OCI-LY7 (cell line): ENCODE measurements at places on chromosomes 13 and 19. TPM values are rescaled to one million over a fixed set of nuclear protein-coding genes. Genes with fewer than 3 reads are reported as not detected.

The PCP2 gene
- 2.0 and 2.1 TPM in 2 replicates for total RNA-seq

The LMO7 gene
- 25.4 and 33.6 TPM in 2 replicates for total RNA-seq

The FXYD5 gene
- 147 and 155 TPM in 2 replicates for total RNA-seq

The SSC5D gene
- 1.7 and 2.7 TPM in 2 replicates for total RNA-seq

GRCh38 chr13:73596382-73596781, 537.6 kb downstream of the KLF5 start:
- no peak for DNase-seq

The PEG3 gene
- total RNA-seq = not detected in 2 replicates

The ZNF665 gene
- 9.8 and 12.2 TPM in 2 replicates for total RNA-seq

- no peak for DNase-seq
These were observed 221.2 kb downstream of the ZNF536 start for GRCh38 chr19:30593356-30593755.

The SEMA6B gene
- not detected in 2 replicates for total RNA-seq

- peak; percentile 43 for DNase-seq
These were observed 639 bp downstream of the LENG1 start for GRCh38 chr19:54158812-54159351.

- no peak for DNase-seq
These were observed 45.7 kb upstream of the TDRD3 start for GRCh38 chr13:60351326-60351725.

The ZFP28 gene
- total RNA-seq = not detected in 2 replicates

GRCh38 chr13:21344662-21345176, 114.4 kb downstream of the ZDHHC20 start:
- DNase-seq = peak; percentile 37

GRCh38 chr13:21055016-21055415, 6.4 kb downstream of the LATS2 start:
- no peak for DNase-seq

DNA sequence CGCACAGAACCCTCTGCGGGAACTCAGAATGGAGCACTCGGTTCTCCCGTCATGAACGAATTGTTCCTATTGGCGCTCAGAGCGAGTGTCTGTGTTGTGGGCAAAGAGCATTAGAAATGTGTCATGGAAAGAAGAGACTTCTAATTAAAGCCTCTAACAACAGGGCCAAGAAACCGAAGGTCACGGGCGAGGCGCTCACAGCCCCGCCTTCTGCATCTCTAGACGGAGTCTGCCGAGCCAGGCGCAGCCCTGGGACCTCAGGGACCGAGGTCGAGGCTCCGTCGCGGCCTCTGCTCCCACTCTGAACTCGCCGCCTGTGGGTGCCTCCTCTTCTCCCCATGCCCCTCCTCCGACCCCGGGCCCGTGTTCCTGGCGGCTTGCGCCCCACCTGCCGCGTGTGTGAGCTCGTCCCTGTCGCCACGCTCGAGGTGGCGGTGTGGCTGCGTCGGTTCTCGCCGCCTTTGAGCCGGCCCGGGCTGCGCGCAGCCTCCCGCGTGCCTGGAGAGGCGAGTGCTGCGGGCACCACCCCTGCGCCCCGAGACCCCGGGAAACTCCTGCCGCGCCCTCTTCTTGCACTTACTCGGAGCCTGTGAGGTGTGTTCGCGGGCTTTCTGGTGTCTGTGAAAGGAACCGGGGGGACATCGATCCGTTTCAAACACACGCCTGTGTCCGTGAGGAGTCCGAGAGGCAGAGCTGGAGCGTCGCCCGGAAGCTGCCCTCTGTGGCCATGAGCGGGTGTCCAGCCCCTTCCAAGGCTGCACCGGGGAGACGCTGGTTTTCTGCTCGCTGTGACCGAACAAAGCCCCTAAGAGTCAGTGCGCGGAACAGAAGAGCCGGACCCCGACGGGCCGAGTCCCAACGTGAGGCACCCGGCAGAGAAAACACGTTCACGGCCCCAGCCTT, 45.4 kb upstream of the SPACA7 start:
- DNase-seq = no peak

DNA sequence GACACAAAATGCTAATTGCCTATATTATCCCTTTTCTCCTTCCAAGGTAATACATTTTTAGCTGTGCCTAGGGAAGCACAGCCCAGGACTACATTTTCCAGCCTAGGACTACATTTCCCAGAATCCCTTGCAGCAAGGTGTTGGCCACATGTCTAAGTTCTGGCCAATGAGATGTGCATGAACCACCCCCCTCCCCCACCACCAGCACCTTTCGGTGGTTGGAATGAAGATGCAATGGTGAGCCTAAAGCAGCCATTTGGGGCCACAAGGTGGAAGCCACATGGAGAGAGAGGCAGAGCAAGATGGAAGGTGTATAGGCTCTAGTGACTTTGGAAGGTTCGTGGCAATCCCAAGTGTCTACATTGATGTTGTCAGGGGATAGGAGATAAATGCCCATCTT, 16.2 kb downstream of the UNC13A start:
- peak; percentile 63 for DNase-seq

The OR10H1 gene
- 0.11 TPM in 1 of 2 replicates, not detected in the other for total RNA-seq

- DNase-seq = peak; percentile 31
These were observed 64.4 kb upstream of the NPAS1 start for GRCh38 chr19:46954993-46955812.

The CEACAM19 gene
- not detected in 2 replicates for total RNA-seq

The SYT3 gene
- total RNA-seq = 0.17 and 0.33 TPM in 2 replicates

The ZNF333 gene
- total RNA-seq = 25.0 and 30.8 TPM in 2 replicates

DNA sequence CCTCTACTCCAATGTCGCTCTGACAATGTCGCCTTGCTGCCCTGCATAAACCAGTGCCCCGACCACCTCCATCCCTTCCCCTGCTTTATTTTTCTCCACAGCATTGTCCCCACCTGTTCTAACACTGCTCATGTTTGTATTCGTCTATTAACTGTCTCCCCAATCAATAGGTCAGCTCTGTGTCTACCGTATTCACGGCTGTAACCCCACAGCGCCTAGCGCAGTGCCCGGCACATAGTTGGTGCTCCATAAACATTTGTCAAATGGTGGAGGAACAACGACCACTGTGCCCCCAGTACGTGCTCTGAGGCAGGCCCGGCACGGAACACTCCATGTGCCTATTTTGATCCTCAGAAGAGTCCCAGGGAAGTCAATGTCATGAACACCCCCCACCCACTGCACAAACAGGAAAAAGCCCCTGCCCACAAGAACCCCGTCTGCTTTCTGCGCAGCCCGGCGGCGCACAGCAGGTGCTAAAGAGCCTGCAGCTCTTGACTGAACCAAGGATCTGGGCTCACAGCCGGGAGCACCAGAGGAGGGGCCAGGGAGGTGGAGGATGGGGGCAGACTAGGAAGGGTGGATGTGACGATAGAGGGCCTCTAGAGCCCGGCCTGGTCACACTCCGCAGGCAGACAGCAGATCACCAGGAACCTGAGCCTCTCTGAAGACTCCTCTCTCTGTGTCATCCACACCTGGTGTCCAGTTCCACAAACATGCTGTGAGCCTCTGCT, 1.8 kb upstream of the CEACAM16 start:
- no peak for DNase-seq

The C19orf67 gene
- 0.55 and 1.4 TPM in 2 replicates for total RNA-seq

GRCh38 chr13:51524829-51525566, 59.3 kb upstream of the WDFY2 start:
- DNase-seq = no peak

- no peak for DNase-seq
These were observed 19.8 kb upstream of the ZNF91 start for GRCh38 chr19:23415034-23415433.

DNA sequence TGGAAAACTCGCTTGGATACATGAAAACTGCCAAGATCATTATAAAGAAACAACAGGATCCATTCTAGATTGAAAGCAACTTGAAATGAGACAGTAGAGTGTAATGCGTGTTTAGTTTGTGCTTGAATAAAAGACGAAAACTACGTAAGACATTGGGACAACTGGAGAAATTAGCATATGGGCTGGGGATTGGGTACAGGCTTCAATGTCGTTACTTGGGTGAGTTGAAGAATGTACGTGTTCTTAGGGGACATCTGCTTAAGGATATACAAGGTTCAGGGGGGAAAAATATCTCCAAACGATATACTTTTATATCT, 471 bp upstream of the ERVK3-1 start:
- DNase-seq = no peak

The ZNF541 gene
- not detected in 2 replicates for total RNA-seq

DNA sequence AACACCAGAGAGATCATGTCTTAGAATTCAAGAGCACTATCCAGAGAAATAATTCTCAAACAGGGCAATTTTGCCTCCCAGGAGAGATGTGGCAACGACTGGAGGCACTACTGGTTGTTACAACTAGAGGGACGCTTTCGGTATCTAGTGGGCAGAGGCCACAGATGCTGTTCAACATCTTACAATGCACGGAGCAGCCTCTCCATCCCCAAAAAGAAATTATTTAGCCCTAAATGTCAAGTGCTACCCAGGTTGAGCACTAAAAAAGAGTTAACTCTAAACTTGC, 78.6 kb downstream of the ABCC4 start:
- DNase-seq = no peak

- DNase-seq = no peak
These were observed 379.8 kb downstream of the DLEU7 start for GRCh38 chr13:50463719-50464118.

The TMC4 gene
- total RNA-seq = not detected in 2 replicates

GRCh38 chr13:47475441-47475948, 525.6 kb downstream of the SUCLA2 start:
- no peak for DNase-seq

DNA sequence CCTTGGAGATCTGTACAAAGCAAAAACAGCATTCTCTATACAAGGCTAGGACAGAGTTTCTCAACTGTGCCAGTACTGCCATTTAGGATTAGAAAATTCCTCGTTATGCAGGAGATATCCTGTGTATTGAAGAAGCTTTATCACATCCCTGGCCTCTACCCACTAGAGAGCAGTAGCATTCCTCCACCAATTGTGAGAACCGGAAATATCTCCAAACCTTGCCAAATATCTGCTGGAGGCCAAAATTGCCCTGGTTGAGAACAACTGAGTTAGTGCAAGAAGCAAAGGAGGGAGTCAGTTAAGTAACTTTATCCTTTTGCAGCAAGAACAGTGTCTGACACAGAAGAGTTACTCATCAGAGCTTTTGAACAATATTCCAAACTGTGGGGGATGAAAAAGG, 16.2 kb upstream of the FREM2 start:
- DNase-seq = no peak

The SERP2 gene
- total RNA-seq = not detected in 2 replicates

DNA sequence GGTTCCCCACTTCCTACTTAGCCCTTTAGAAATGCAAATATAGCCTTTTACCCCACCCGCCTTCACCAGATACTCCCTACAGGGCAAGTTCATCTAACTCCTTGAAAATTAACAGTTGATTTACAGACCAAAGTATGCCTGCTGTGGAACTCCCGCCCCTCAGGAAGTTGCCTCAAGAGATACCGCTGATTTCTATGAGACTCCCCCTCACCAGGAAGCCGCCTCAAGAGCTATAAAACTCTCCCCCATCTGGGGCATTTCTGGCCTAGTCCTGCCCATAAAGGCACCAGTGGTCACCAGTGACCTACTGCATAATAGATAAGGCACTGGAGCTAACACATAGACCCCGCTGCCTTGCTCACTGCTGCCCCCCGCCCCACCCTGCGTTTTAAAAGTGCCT, 201.7 kb upstream of the UBL3 start:
- DNase-seq = no peak

The CEBPA gene
- total RNA-seq = 1.8 and 2.5 TPM in 2 replicates

DNA sequence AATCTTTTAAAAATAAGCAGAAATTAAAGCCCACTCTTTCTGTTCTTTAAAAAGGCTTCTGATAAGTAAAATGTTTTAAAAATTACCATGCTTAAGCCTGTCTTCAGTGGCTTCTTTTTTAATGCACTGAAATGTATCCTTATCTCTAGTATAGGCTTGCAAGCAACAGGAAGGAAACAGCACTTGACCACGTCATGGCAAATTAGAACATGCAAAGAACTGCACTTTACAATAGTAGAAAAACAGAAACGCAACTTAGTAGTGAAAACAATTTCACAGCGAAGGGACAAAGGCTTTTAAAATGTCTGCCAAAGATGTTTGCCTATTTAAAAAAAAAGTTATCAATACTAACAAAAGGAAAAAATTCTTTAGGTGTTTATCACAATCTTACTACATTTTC, 36.3 kb downstream of the ELF1 start:
- peak; percentile 85 for DNase-seq

DNA sequence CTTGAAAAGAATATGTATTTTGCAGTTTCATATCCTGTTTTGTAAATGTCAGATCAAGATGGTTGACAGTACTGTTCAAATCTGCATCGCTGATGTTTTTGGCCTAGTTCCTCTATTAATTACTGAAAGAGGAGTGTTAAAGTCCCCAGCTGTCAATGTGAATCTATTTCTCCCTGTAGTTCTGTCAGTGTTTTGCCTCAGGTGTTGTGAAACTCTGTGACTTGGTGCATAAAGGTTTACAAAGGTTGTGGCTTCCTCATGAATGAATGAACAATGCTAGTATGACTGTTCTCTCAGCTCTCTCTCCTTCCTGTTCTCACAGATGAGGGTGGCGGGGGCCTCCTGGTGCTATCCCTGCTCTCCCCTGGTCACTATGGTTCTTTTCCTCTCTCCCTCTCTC, 142.4 kb downstream of the MYCBP2 start:
- DNase-seq = peak; percentile 67
